Mesenteric fat pad (tissue), 1 donor: ENCODE measurements at places on chromosomes 11 and 22.

DNA sequence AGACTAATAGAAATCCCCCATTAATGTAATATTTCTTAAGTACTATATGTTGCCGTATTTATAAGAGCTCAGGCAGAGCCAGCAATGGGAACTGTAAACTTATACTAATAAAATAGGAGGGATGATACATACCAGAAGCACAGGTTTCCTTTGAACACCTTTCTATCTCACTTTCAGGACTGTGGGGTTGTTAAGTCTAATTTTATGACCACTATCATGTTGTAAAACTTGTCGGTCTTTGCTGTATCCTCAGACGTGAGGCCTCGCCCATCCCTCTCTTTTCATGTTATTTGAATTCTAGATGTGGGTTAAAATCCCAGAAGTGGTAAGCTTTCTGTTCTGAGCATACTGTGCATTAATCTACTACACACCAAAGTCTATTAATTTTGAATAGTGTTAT is 1083.5 kb upstream of the TENM4 start:
- no peak for DNase-seq

GRCh38 chr11:85752201-85752889 is 58.6 kb downstream of the SYTL2 start:
- no peak for DNase-seq

GRCh38 chr11:27618281-27618915 is 81.9 kb downstream of the BDNF start:
- DNase-seq, result no peak

GRCh38 chr11:72634016-72634415 is 40.2 kb downstream of the PDE2A start:
- DNase-seq, result no peak

DNA sequence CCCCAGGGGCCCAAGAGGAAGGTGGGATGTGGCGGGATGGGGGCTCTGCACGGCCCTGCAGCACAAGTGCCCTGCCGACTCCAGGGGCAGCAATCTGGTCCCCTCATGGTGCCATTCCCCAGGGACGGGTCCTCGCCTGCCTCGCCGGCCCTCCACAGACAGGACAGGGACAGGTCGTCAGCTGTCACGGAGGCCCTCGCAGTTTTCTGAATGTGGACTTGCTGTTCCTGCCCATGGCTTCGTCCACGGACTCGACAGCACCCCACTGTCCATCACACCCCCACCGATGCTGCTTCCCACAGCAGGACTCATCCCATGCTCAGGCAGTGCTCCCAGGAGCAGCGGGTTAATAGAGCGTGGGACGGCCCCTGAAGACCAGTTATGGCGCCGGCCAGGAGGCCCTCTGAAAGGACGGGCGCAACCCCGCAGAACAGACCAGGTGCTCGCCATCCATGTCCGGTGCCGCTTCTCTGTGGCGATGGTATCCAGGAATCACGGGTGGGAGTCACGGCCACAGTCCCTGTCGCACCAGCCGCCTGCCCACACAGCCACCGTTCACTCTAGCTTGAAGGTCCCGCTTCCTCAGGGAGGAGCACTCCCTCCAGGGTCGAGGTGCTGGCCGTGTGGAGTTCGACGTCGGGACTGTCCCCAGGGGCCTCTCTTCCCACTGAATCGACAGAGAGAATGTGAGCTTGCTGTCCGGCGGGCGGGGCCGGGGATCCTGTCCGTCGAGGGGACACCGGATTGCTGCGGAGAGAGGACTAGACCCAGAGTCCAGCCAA is 18.5 kb upstream of the MUC2 start:
- no peak for DNase-seq
